Ovary (tissue), 10 donors: ENCODE measurements at places on chromosomes 11 and 22. TPM values are rescaled to one million over a fixed set of nuclear protein-coding genes. Genes with fewer than 3 reads are reported as not detected.
A peak's percentile ranks its signal among the peaks of the same experiment; 100 is the strongest.

DNA sequence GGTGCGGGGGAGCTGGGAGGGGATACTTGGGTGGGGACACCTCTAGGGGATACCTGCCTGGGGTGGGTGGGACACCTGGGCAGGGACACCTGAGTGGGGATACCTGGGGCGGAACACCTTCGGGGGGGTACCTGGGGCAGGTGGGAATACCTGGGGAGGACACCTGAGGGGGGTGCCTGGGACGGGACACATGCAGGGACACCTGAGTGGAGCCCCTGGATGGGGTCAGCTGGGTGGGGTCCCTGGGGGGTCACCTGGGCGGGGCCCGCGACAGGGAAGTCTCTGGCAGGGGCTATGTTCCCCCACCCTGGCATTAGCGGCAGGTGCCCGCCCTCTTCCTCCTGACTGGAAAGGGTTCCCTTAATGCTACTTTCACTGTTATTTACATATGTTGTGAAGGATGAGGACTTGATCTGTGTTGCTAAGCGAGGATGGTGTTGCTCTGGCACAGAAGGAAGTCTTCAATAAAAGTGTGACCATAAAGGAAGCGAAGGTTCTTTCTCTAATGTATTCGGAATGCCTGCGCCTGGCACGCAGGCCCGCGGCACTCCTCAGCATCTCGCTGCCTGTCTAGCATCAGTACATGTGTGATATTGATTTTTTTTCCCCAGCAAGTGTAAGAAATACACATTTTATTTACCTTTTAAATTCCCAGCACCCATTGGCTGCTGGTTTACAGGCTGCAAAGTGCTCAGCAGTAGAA is 801.7 kb downstream of the BRD1 start:
- DNase-seq, result no peak

GRCh38 chr11:107017104-107017432 is 1.2 kb downstream of the GUCY1A2 start:
- no peak for DNase-seq

DNA sequence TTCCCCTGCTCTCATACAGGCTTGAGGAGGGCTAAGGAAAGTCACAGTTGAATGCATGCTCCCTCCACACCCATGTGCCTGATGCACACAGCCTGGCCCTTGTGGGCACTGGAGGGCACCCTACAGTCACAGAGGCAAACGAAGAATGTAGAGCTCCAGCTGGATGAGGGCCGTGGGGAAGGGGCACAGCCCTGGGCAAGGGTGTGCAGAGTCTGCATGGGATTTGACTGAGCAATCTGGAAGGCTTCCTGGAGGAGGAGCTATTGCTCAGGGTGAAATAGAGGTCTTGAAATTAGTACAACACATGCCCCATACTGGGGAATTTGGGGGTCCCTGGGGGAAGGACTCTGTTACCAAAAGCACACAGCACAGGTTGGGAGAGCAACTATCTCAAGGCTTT is 64.0 kb downstream of the KCNQ1 start:
- DNase-seq, result peak; percentile 1

DNA sequence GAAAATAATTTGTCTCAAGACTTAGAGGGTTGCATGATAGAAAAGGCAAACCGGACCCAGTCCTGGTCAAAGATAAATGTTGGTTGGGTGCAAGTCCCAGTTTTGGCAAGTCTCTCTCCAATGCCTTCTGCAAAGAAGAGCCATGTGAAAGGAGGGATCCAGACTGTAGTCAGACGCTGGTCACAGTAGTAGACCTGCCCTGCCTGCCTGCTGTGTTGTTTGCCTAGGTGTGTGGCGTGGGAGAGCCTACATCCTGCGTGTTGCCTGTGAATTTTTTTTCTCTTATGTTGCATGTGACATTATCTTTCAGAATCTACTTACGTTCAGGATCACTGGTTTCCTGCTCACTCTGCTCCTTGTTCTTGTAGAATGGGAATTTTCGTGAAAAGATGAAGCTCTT is 197.6 kb upstream of the CCDC90B start:
- DNase-seq, result no peak

- peak; percentile 34 for DNase-seq
Observed at GRCh38 chr11:12677131-12677530, 2.9 kb downstream of the TEAD1 start.

- no peak for DNase-seq
Observed at GRCh38 chr11:19253817-19254216, 13.1 kb upstream of the E2F8 start.

DNA sequence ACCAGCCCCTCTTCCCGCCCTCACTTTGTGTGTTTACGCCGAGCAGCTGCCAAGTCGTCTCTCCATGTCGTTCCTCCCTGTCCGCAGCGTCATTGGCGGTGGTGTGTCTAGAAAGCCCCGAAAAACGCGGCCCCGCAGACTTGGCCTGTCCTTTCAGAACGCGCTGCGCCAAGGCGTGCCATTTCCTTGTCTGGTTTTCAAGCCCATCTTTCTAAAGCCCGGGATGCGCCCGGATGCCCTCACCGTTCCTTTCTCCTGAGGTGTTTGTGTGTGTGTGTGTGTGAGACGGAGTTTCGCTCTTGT is 557 bp downstream of the MOV10L1 start:
- no peak for DNase-seq

- DNase-seq, result no peak
Observed at GRCh38 chr22:18115906-18116371, 5.3 kb downstream of the TUBA8 start.

- DNase-seq, result peak; percentile 32
Observed at GRCh38 chr22:35684270-35684700, 33.4 kb upstream of the APOL5 start.

DNA sequence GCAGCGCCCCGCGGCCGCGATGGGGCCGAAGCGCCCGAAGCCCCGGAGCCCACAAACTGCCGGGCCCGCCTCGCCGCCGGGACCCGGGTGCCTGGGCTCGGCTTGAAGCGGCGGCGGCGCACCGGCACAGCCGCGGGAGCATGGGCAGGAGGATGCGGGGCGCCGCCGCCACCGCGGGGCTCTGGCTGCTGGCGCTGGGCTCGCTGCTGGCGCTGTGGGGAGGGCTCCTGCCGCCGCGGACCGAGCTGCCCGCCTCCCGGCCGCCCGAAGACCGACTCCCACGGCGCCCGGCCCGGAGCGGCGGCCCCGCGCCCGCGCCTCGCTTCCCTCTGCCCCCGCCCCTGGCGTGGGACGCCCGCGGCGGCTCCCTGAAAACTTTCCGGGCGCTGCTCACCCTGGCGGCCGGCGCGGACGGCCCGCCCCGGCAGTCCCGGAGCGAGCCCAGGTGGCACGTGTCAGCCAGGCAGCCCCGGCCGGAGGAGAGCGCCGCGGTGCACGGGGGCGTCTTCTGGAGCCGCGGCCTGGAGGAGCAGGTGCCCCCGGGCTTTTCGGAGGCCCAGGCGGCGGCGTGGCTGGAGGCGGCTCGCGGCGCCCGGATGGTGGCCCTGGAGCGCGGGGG is 346 bp downstream of the FJX1 start:
- peak; percentile 64 for DNase-seq

DNA sequence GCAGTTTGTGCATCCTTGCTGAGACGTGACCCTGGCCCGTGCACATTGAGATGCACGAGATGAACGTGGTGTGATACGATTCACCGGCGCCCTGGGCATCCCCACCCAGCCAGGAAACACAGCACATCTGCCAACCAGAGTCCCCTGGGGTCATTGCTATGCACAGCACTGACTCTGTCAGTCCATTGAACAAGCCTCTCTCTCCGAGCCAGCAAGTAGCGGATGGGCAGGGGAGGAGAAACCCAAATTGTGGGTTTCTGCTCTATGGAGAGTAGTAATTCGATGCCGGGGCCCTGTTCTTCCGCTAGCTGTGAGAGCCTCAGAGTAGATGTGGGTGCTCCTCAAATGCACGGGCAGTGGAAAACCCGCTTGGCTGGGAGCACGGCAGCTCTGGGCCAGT is 85.1 kb downstream of the ARHGAP8 start:
- no peak for DNase-seq

DNA sequence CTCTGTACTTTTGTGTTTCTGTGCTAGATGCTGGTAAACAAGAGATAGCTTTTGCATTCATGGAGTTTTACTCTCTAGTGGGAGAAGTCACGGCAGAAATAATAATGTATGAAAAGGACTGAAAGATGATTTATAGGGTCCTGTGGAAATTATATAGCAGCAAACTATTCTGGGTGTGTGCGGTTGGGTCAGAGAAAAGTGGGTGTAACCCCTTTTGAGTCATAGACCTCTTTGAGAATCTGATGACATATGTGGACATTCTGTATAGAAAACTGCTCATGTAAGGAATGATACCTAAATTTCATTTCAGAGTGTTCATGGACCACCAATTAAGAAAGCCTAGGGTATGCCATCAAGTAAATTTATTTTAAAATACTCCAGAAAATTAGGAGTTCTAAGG is 54.4 kb downstream of the TMEM135 start:
- DNase-seq, result no peak

- DNase-seq, result no peak
Observed at GRCh38 chr22:47544696-47545095, 782.2 kb downstream of the TBC1D22A start.

GRCh38 chr11:46529095-46529905 is 64.5 kb downstream of the AMBRA1 start:
- DNase-seq, result peak; percentile 46

GRCh38 chr11:123429913-123430720 is at the start of gene GRAMD1B:
Gene GRAMD1B (plus strand): TSS chr11:123430269. CDS start chr11:123430793, 524 bp downstream.
- DNase-seq, result peak; percentile 70

DNA sequence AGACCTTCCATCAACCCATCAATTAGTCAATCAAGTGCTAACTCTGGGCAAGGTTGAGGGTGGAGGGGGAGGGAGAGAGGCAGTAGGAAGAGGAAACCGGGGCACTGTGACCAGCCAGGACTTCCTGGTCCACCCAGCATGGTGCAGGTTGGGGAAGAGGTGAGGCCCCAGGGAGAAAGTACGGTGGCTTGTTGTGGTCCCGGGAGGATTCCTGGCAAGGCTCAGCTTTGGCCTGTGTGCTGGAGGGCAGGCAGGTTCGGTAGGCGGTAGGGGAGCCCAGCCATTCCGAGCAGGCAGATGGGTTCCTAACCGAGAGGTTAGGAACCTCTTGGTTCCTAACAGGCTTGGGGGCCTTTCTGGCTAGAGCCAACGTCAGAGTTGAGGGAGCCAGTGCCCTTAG is 10.8 kb downstream of the ST14 start:
- DNase-seq, result no peak

DNA sequence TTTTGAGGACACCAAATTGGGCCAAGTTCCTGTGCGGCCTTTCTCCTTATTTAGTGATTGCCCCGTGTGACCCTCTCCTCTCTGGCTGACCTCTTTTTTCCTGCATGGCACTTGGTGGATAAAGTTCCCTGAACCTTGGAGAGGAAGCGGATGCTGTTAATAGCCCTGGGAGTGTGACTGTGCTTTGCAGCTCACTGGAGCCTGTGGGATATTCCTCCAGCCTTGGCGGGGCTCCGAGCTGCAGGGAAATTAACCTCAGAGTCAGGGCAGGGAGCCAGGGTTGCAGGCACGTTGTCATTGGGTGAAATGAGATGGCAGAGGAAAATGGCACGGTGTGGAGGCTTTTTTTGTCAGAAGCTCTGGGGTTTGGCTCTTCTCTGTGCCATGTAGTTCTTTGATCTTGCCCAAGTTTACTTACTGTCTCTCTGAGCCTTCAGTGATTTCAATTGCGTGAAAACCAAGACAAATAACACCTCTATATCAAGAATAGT is 965 bp downstream of the OR9Q1 start:
- peak; percentile 40 for DNase-seq

DNA sequence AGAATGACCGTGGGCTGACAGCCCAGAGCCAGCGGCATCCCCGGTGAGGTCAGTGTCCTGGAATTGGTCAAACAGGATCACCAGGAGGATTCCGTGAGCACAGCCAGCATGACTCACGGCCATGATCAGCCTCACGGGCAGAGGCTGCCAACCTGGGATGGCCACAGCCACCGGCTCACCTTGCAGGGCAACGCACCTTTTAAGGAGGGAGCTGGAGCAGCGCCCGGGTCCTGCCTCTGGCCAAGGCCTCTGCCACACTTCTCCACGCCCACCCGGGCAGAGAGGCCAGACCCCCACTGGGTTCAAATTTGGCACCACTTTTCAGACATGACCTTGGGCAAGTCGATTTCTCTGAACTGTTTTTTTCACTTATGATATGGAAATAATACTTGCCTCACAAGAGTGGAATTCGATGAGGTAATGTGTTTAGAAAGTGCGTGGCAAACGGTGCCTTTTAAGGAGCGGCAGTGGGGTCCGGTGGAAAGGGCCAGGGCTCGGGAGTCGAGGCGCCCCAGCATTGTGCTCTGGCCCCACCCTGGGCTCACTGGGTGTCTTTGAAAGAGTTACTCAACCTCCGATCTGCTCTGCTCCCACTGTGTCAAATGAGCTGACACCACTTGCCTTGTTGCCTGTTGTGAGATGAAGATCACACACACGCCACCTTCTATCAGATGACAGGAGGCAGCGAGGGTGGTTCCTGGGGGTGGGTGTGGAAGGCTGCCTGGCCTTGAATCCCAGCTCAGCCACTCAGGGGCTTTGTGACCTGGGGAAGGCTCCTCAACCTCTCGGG is 16.0 kb downstream of the TXN2 start:
- DNase-seq, result peak; percentile 77

- DNase-seq, result no peak
Observed at GRCh38 chr11:66331542-66332370, 4.5 kb downstream of the RIN1 start.

GRCh38 chr11:69909561-69910518 is 90.6 kb upstream of the FGF3 start:
- no peak for DNase-seq

- no peak for DNase-seq
Observed at GRCh38 chr11:71245601-71246391, 6.6 kb downstream of the SHANK2 start.

DNA sequence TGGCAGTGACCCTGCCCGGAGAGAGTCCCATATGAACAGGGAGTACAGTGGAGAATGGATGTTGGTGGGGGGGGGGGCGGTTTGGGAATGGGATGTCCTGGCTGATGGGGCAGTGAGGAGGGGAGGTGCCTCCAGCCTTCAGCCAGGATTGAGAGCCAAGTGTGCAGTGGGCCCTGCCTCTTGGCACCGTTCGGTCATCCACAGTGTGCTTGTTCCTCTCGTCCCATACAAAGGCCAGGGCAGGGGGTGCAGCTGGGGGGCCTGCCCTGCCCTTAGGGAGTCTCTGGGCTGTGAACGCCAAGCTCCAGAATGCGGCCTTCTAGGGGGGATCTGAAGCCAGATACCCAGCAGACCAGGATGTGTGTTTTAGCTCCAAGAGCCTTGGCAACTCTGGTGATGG is 34.0 kb downstream of the KCNC1 start:
- DNase-seq, result no peak

GRCh38 chr11:128551611-128552335 is 35.6 kb downstream of the ETS1 start:
- DNase-seq, result no peak

- no peak for DNase-seq
Observed at GRCh38 chr11:14554959-14555358, 34.8 kb upstream of the PSMA1 start.

- DNase-seq, result no peak
Observed at GRCh38 chr11:116420770-116421528, 351.8 kb downstream of the BUD13 start.

The PACSIN3 gene
- 25.7 TPM for polyA plus RNA-seq

The IL17RA gene
- 11.2 TPM for polyA plus RNA-seq

The TKFC gene
- polyA plus RNA-seq, result 27.0 TPM

The CLTCL1 gene
- 10.7 TPM for polyA plus RNA-seq

The ROBO4 gene
- 12.0 TPM for polyA plus RNA-seq

The ELF5 gene
- polyA plus RNA-seq, result not detected

The SLC22A25 gene
- polyA plus RNA-seq, result not detected

The PRSS23 gene
- 54.4 TPM for polyA plus RNA-seq

The RHOG gene
- 41.0 TPM for polyA plus RNA-seq

The GGTLC3 gene
- polyA plus RNA-seq, result not detected
